ENCODE measurements at places on chromosomes 2 and 18.
A peak's percentile ranks its signal among the peaks of the same experiment; 100 is the strongest.

DNA sequence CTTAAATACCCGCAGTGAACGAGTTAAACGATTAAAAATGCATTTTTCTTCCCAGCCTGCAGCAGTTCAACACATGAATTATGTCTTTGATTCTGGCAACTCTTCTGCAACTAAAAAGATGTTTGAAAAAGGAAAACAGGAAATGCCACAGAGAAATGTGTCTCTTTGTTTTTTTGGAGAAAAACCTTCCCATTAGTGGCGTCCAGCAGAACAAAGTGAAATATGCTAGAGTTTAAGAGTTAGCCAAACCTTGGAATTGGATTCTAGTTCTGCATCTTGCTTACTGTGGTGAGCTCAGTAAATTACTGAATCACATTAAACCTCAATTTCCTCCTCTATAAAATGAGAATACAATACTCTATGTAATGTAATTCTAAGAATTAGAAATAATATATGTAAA lies 900.2 kb upstream of the ACVR2A start:
- no peak for DNase-seq

GRCh38 chr2:176187899-176188773 lies at the start of gene HOXD1:
Gene HOXD1 (plus strand): TSS chr2:176188668. CDS start chr2:176188802, 134 bp downstream.
- no peak for DNase-seq

- no peak for DNase-seq
Observed at GRCh38 chr2:72362733-72363132, 215.1 kb upstream of the CYP26B1 start.

DNA sequence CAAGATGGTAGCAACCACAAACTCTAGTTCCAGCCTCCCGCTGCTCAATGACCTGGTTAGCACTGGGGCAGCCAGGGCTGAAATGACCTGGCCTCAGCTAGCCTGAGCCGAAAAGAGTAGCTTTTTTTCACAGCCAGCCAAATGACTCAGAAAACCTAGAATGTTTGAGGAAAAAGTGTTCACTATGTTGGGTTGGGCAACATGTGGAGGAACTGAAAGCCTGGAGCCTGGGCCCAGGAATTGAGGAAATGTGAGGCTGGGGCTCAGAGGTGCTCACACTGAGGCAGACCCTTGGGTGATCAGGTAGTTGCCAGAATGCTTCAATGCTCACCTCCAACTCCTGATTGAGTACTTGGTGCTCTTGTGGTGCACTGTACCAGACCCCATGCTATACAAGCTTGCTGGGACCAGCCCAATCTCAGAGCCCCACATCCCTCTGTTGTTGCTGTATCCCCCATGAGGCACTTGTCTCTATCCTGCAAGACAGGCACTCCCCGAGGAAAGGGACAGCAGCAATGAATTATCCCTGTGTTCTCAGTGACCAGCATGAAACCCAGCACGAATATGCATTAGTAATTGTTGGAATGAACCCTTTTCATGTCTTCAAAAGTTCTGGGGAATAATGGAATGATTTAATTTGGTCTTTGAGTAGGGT lies 116.2 kb downstream of the USP34 start:
- no peak for DNase-seq

DNA sequence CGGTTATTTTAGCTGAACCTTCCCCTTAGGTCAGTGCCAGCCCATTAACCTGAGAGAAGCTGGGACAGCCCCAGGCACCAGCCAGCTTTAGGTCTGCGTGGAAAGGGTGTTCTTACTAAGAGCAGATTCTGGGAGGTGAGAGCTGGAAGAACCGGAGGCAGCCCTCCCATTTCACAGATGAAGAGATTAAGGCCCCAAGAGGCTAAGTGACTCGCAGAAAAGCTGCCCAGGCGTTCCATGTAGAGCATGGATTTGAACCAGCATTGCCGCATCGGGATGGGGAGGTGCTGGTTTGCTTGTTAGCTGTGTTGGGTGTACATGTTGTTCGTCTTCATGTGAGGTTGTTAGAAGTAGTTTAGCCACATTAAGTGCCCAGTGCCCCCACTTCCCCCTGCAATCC lies 203.2 kb downstream of the AGAP1 start:
- DNase-seq, result no peak

GRCh38 chr2:102736110-102736409 lies 25.8 kb upstream of the TMEM182 start:
- DNase-seq, result peak; percentile 27

DNA sequence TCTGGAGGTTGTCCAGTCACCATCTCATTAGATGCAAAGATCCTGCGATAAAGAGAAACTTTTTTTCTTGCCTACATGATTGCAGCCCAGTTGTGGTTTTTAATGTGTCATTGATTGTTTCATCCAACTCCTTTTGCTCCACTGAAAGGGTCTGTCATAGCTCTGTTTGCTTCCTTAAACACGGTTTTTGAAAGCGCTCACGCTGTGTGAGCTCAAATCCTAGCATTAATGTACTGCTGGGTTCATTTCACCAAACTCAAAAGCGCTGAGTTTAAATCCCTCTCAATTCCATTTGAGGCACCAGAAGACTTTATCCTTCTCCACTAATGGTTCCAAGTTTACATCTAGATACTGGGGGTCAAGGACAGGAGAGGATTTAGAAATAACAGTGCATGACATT lies 53.6 kb downstream of the CDK15 start:
- no peak for DNase-seq

- DNase-seq, result no peak
Observed at GRCh38 chr18:31493171-31493570, 4.8 kb upstream of the DSG2 start.

DNA sequence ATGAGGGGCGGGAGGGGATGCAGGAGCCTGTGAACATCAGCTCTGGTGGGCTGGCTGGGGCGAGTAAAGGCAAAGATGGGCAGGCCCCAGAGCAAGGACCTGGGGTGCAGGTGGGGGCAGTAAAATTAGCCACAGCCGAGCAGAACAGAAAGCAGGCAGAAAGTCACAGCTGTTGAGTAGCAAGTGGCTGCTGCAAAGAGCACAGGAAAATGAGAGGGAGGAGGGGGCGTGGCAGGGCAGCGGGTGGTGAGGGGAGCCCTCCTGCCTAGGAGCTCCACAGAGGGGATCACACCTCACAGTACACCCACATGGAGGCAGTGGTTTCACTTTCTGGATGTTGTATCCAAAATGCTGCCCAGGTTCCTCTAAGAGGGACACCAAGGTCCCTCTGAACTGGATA lies 79.6 kb downstream of the LBH start:
- DNase-seq, result peak; percentile 40

DNA sequence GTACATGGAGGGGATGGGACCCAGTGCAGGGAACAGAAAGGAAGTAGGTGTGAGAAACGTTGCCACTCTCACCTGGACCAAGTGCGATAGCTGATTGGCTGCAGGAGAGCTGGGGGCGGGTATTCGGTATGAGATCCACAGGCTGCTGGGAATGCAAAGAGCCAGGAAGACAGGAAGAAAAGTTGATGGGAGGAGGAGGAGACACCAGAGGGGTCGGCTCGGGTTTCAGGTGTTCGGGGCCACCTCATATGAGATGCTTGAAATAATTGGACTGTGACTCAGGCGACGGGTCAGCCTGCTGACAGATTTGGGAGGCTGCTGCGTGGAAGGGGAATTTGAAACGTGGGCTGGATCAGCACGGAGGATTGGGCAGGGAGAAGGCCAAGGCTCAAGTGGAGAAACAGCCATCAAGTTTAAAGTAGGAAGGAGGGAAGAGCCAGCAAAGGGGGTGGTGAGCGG lies 65.1 kb downstream of the MRPS9 start:
- DNase-seq, result no peak

DNA sequence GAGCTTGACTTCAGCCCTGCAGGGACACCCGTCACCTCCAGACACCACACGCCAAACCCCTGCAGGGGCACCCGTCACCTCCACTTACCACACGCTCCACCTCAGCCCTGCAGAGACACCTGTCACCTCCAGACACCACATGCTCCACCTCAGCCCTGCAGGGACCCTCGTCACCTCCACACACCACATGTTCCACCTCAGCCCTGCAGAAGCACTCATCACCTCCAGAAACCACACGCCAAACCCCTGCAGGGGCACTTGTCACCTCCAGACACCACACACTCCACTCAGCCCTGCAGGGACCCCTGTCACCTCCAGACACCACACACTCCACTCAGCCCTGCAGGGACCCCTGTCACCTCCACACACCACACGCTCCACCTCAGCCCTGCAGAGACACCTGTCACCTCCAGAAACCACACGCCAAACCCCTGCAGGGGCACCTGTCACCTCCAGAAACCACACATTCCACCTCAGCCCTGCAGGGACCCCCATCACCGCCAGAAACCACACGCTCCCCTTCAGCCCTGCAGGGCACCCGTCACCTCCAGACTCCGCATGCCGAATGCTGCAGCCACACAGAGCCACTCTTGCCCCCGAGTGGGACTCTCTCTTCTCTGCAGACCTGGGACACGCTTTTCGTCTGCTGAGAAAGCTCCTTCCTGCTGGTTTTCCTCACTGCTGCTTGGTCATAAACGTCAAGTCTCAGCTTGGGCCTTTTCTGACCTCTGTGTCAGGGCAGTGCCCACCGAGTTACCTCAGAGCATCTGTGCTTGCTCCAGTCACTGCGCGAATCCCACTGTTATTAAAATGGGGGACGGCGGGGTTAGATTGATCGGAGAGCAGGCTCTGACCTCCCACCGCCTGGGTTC lies 77.5 kb upstream of the SALL3 start:
- no peak for DNase-seq

- DNase-seq, result no peak
Observed at GRCh38 chr2:27730980-27731691, 40.4 kb upstream of the MRPL33 start.

Data from CD4-positive, alpha-beta T cell treated with Interleukin-6 for 4 hours (primary cell).